Activated naive CD4-positive, alpha-beta T cell (primary cell): ENCODE measurements at places on chromosomes 16 and 17.
A peak's percentile ranks its signal among the peaks of the same experiment; 100 is the strongest.

DNA sequence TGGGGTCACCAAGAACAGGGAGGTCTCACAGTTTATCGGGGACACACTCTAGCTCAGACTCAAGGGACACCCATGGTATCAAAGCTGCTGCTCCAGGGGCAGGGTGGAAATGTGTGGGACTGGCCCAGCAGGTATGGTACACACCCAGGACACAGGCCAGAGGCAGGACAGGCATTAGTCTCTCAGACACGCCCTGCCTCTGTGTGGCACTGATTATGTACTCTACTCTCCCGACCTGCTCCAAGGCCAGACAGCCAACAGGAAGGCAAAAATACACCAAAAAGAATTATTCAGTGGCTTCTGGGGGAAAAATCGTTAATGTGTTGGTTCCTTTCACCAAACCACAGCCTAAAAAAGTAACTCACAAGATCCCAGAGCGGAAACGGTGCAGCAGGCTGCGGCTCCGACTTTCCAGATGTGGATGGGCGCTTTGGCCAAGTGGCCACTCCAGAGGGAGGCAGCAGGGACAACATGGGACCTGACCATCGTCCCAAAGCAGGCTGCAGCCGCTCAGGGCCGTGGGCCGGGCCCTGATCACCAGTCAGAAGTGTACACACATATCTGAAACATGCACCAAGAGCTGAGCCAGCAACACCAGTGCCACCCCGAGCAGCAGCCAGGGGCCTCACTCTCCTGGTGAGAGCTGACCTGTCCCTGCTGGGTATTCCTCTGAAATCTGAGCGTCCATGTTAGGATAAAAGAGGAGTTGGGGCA, 1.0 kb upstream of the SIRT7 start:
- no peak for DNase-seq

DNA sequence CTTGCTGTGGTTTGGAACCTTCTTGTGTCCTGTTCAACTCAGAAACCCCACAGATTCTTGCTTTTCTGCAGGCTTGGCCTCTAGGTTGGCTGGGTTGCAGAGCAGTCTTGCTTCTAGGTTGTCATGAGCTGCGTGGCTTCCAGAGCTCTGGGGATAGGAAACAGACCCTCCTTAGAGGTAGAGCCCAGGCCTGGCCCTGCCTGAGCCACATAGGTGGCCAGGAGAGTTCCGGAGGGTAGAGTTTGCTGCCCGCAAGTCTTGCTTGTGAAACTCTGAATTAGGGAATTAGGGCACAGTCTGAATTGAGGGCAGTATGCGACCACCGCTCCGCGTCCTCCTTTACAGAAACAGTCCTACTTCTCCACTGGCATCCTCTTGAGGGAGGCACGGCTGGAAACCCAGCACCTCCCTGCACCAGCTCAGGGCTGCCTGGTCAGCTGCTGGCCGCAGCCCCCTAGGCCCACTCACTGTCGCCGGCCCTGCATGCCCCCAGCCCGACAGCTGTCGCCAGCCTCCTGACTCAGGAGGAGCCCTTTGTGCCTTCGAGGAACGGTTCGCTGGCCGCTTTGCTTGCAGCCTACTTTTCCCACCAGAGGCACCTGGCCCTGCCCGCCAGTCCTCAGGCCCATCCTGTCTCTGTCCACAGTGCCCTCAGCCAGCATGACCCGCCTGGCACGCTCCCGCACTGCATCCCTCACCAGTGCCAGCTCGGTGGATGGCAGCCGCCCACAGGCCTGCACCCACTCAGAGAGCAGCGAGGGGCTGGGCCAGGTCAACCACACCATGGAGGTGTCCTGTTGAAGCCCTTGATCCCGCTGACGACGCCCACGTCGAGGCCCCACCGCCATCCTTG, 4.3 kb upstream of the SETD6 start:
- no peak for DNase-seq

DNA sequence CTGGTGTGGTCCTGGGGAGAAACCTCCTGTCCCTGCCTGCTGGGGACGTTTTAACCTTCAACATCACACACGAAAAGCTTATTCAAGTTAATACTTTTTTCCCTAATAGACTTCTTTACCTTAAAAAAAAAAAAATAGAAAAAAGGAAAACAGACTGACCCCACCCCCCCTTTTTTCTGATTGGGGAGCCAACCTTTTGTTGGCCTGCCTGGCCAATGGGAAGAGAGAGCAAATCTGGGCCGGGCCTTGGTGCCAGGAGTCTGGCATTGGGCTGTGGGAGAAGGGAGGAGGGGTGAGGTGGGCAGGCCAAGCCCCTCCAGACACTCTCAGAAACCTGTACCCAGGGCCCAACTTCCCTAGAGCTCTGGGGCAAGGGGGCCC, 3.0 kb downstream of the CBX8 start:
- DNase-seq: no peak

DNA sequence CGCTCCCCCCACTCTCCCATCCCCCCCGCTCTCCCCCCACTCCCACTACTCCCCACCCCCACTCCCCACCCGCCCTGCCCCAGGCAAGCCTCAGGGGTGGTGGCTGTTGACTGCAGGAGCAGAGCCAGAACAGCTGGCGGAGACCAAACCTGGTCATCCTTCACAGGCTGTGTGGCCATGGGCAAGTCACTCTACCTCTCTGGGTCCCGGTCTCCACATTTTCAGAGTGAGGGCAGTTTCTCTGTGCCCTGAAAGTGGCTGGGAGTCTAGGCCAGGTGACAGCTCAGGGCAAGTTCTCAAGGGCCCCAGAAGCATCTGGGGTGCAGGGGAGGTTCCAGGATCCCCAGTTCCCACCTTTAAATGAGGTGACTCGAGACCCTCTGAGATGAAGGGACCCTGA, 15.1 kb upstream of the BAHCC1 start:
- DNase-seq: no peak

DNA sequence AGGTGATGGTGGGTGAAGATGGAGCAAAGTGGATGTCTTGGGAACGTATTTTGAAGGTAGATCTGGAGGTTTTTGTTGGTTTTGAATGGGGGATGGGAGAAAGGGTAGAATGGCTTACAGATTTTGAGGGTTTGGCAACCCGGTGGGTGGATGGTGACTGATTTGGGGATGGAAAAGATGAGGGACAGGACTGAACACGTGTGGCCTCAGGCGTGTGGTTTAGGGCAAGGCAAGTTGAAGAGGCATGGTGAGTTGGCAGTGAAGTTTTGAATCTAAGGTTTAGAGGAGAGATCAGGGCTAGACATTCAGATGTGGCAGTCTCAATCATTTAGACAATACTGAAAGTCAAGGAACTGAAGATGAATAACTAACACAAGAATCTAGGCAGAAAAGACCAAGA, 5.0 kb upstream of the DCTPP1 start:
- DNase-seq: no peak

DNA sequence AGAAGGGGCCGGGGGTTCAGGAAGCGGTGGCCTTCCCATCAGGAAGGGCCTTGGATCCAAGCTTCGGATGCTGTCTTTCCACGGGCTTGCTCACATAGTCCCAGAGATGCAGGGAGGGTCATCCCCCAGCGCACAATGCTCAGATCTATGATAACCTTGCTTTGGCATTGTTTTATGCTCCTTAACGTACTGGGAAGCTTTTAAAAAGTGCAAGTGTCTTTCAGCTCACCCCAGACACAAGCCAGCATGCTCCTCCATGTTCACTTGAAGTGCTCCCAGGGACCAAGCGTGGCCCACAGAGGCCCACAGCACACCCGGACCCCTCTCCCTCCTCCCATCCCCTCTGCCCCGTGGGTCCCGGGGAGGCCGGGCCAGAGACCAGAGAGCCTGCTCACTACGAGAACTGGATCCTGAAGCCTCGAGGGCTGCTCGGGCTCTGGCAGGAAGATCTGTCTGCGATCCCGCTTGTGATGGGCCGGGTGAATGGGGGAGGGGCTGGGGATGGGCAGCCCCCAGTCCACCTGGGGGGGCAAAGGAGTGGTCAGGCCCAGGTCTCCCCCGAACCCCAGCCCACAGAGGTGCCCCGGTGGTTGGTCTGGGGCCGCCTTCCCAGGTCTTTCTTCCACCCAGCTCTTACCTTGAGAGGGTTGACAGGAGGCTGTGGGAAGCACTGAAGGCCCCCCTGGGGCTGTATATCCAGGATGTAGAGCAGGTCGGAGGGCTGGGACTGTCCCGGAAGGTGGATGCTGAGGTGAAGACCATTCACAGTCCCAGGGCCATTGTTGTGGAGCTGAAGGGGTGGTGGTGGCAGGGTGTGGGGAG, 11.8 kb upstream of the FAM171A2 start:
- no peak for DNase-seq

DNA sequence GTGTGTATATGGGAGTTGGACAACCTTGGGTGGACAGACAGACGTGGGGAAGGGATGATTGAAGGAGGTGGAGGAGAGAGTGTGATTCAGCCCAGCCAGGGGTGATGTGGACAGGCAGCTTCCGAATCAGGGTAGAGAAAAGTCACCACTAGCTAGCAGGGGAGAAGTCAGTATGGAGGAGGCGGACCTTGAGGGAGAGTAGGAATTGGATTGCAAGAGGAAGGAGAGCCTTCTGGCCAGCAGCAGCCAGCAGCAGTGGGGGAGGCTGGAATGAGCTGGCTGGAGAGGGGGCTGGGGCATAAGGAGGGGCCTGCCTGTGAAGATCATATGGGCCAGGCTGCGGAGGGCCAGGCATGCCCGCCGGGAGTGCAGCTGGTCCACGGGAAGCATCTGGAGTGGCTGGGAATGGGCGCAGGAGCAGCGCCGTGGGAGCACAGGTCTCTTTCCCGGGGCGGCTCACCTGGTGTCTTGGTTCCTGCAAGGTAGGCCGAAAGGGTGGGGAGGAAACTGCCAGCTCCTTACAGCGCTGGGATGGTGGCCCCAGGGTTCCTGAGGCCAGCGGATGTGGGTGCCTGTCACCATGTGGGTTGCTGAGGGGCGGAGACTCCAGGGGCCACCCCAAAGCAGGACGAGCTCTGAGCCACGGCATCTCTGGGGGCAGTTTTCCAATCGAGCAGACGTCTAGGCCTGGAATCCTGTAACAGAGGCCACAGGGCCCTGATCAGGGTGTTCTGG, 235.3 kb downstream of the SEC14L1 start:
- DNase-seq: peak; percentile 59

GRCh38 chr16:6165330-6165979, 1067.9 kb upstream of the EEF2KMT start:
- DNase-seq: no peak

DNA sequence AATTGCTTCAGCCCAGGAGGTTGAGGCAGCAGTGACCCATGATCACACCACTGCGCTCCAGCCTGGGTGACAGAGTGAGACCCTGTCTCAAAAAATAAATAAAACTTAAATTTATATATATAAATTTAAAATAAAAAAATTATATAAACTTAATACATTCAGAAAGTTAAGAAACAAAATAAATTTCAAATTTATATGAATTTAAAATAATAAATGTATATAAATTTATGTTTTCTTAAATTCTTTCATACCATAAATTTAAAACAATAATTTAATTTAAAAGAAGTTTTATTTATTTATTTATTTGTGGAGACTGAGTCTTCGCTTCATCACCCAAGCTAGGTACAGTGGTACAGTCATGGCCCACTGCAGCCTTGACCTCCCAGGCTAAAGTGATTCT, 20.2 kb downstream of the LYRM1 start:
- DNase-seq: no peak

GRCh38 chr17:54992797-54993639, 24.5 kb downstream of the STXBP4 start:
- no peak for DNase-seq

DNA sequence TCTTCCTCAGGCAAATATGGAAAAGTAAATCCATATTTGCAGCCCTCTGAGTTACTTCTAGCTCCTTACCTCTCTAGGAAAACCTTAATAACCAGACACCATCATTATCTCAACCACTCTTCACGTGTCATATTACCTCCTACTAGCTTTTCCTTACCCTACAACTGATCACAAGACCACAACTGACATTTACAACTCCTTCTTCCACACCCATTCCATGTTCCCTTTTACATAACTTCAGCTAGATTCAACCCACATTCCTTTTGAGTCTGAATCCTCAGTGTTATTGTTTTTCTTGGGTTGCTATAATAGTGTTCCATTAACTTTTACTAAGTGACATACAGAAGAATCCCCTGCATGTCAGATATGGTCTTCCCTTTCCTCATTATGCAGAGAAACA, 4.7 kb upstream of the OR1E2 start:
- DNase-seq: no peak

GRCh38 chr17:68346448-68346847, 55.2 kb downstream of the ARSG start:
- peak; percentile 21 for DNase-seq

DNA sequence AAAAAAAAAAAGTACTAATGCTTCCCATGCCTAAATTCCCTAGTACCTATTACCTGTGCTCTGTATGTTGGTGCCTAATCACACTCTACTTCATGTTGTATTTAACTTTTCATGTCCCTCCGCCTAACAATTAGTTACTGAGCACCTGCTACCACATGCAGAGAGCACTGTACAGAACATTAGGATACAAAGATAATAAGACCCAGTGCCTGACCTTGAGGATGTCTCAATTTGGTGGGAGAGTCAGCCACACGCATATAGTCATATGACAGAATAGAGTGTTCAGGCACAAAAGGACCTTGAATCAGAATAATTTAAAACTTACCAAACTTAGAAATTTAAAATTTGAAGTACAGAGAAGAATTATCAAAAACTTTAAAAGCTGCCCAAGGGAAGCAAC, 42.1 kb downstream of the USP31 start:
- no peak for DNase-seq
